ENCODE measurements at places on chromosomes 1 and 21.

DNA sequence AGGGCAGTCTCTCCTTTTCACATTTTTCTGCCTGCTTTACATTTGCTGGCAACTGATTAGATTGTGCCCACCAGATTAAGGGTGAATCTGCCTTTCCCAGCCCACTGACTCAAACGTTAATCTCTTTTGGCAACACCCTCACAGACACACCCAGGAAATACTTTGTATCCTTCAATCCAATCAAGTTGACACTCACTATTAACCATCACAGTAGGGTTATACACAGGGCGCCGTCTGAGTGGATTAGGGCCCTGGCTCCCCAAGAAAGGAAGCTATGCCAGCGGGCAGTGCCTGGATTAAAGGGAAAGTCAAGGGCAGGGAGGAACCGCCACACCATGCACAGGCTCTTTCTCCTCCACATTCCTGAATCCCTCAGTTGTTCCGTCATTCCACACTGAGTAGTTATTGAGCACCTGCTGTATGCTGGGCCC lies 56.2 kb downstream of the EVA1C start:
- peak; percentile 44 for DNase-seq

GRCh38 chr1:44405798-44406736 lies 1.0 kb downstream of the RNF220 start:
- no peak for DNase-seq

GRCh38 chr21:46087641-46088040 lies 10.3 kb upstream of the COL6A2 start:
- no peak for DNase-seq

GRCh38 chr1:64595871-64596515 lies 126.1 kb downstream of the CACHD1 start:
- DNase-seq = no peak

GRCh38 chr1:107966550-107966949 lies 1.6 kb upstream of the VAV3 start:
- DNase-seq = no peak

- no peak for DNase-seq
These were observed 7.3 kb downstream of the EDEM3 start for GRCh38 chr1:184747089-184747955.

DNA sequence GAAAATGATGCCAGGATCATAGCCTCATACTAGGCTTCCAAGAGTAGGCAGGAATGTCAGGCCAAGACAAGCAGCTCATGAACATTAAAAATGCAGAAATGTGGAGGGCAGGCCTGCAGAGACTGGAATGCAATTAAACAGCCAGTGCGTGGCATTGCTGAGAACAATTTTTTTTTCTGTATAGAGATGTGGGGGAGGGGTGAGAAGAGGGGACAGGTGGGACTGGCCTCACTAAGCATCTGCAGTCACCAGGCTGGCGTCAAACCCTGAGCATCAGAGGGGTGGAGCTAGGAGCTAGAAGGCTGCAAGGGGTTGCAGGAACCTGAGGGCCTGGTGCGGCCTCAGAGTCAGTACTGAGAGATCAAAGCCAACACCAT lies 114.1 kb downstream of the TNR start:
- no peak for DNase-seq

DNA sequence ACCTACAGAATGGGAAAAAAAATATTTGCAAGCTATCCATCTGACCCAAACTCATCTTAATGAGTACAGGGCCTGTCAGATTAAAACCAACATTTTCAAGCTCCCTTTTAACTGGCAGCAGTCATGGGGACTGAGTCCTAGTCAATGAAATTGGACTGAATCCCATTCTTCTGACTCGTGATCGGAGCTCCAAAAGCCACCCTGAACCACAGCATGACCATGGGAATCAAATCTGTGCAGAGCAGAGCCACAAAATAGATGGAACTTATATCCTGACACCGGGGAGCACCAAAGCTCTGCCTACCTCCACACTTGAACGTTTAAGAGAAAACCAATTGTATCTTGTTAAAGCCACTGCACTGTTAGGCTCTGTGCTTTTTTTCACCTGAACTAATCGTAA lies 5.0 kb upstream of the RWDD3 start:
- no peak for DNase-seq

DNA sequence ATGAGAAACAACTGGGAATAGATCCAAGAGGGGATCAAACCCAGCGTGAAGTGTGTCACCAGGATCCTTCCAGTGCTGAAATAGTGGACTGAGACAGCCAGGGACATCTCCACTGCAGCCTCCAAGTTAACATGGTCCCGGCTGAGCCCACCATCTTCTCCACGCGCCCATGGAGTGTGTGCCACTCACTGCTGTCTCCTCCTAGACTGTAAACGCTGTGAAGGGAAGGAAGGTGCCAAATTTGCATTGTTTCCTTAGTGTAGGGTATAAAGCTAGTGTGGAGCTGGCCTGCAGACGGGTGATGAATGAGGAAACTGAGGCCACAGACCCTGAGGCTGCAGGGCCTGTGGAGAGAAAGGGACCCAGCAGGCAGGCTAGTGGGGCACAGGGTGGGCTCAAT lies 183.6 kb downstream of the FOXD2 start:
- no peak for DNase-seq

- DNase-seq = no peak
These were observed 438.1 kb downstream of the PRDM2 start for GRCh38 chr1:14138135-14138506.

GRCh38 chr21:16913010-16913409 lies 599.8 kb upstream of the CXADR start:
- DNase-seq = no peak

DNA sequence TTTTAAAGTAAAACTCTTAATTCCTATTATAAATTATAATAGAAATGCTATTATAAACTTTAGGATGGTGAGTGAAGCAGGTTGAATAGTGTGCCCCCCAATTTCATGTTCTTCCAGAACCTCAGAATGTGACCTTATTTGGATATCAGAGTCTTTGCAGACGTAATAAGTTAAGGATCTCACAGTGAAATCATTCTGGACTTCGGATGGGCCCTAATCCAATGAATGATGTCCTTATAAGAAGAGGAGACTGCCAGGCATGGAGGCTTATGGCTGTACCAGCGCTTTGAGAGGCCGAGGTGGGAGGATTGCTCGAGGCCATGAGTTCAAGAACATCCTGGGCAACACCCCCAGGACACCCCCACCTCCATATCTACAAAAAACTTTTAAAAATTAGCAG lies 9.4 kb upstream of the MT1HL1 start:
- no peak for DNase-seq

DNA sequence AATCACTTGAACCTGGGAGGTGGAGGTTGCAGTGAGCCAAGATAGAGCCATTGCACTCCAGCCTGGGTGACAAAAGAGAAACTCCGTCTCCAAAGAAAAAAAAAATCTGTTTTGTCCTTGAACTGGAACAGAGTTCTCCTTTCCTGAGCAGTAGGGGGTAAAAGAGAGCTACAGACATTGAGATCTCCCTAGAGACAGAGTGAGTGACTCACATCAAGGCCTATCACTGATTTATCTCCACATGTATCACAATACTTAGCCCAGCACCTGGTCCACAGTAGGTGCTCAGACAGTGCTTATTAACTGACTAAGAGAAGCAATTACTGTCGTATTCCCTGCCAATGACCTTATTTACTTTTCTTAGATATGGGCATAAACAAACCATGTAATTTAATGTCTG lies 354.1 kb upstream of the C1orf87 start:
- DNase-seq = no peak

DNA sequence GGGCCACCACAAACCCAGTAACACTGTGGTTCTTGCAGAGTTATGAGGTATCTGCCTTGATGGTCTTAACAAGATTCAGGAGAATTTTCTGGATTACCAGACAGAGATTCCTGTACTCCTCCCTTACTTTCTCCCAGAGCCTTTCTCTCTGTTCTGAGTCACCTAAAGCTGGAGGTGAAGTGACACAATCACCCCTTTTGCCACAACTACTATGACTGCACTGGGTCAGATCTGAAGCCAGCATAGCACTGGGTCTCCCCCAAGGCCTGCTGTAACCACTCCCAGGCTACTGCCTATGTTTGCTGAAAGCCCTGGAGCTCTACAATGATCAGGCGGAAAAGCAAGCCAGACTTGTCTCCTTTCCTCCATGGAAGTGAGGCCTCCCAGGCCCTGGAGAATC lies 156.7 kb upstream of the NEGR1 start:
- no peak for DNase-seq

DNA sequence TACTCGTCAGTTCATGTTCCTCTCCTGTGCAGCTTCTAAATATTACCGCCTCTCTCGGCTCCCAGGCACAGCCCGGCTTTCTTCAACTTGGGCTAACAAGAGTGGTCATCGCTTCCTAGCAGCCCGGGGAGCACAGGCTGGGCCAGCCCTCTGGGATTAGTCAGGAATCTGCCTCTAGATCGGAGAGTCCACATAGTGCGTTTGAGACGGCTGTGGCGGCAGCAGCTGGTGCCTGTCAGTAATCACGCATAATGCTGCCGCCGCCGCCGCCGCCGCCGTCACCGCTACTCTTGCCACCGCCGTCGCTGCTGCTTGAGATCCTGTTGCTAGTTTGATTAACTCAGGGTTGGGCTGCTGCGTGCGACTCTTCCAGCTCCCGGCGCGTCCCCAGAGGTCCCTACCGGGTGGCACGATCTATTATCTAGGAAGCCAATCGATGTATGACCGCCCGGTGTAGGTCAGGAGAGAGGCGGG lies at the start of gene RXRG:
RXRG (minus strand) TSS at position 230 of the 474 bp plus-strand sequence. CDS start 233 bp downstream, outside the sequence.
- no peak for DNase-seq

DNA sequence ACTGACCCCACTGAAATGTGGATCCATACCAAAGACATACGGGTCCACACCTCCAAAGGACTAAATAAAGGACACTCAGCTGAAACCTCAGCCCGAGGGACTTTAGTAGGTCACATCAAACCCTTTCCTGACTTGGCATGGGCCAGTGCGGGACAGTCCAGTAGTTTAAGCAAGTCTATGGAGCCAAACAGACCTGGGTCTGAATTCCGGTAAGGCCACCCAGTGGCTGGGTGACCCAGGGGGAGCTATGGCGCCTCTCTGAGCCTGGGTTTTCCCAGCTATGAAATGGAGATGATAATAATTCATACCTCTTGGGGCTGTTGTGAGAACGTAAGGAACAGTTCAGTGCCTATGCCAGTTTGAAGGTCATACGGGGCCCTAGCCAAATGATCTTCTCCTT lies 36.2 kb upstream of the ZBTB40 start:
- no peak for DNase-seq

GRCh38 chr1:236687273-236687672 lies 974 bp downstream of the ACTN2 start:
- DNase-seq = no peak

DNA sequence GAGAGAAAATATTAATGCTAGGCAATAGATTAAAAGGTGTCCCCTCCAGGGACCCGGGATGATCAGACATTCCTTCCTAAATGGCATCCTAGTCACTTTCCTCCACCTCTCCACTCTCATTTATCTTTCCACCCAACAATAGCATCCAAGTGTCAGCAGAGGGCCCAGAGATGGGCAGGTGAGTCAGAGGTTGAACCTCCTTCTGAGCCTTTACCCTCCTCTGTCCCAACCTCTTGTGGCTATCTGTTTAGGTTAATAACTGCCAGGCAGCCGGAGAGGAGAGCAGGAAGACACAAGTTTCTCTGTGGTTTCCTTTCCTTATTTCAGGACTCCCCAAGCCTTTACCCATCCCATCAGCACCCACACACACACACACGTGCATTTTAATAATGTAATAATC lies 4.1 kb downstream of the GJA5 start:
- DNase-seq = no peak

- DNase-seq = no peak
These were observed 158.2 kb downstream of the PBX1 start for GRCh38 chr1:164716992-164717703.

DNA sequence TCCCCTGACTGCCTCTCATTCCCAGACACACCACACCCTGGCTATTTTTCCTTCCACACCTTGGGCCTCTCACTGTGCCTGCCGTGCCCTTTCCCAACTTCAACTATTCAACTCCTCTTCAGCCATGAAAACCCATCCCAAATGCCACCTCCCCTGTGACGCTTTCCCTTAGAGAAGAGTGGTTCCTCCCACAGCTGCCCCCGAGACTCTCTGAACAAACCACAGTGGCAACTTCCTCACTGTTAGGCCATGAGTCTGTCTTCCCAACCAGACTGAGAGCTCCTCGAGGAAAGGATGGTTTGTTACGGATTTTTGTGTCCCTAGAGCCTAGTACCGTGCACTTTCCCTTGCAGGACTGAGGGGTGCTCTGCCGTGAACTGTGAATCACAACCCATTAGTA lies 59.2 kb downstream of the LRRN2 start:
- DNase-seq = no peak

DNA sequence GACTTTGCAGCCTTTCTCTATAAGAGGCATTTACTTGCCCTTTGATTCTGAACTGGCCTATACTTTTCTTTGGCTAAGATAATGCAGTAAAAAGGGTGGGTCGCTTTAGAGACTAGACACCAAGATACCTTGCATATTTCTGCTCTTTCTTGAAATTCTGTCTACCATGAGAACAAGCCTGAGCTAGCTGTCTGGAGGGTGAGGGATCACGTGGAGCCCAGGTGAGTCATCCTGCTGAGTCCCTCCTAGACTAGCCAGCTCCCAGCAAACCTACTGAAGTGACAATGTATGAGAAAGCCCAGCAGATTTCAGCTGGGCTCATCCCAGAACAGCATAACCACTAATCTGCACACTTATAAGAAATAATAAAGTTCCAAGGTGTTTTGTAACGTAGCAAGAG lies 408.0 kb upstream of the KAZN start:
- no peak for DNase-seq

- DNase-seq = no peak
These were observed 766 bp downstream of the AGO4 start for GRCh38 chr1:35808450-35809113.

GRCh38 chr1:31013187-31013864 lies 52.2 kb downstream of the PUM1 start:
- no peak for DNase-seq

GRCh38 chr1:160664573-160665051 lies 17.8 kb upstream of the SLAMF1 start:
- no peak for DNase-seq

DNA sequence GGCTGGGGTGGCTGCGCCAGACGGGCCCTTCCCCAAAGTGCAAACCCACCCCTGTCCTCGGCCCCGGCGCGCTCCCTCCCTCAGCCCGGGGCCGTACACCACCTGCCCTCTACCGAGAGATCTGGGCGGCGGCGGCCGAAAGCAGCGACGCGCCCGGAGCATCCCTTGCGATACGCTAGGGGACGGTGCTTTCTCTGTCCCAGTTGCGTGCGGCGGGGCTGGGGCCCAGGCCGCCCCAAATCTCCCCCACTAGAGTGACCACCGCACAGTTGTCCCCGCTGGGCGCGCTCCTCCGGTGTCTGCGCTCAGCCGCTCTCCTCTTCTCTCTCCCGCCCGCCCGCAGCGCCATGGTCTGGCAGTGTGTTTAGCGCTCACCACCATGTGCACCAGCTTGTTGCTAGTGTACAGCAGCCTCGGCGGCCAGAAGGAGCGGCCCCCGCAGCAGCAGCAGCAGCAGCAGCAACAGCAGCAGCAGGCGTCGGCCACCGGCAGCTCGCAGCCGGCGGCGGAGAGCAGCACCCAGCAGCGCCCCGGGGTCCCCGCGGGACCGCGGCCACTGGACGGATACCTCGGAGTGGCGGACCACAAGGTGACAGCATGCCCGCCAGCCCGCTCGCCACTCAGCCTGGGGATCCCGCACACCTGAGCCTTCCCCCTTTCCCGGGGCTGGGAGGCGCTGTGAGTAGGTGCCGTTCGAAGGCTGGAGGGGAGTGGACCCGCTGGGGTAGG lies 1.0 kb downstream of the ST6GALNAC5 start:
- DNase-seq = peak; percentile 94

GRCh38 chr1:172837816-172838679 lies 179.1 kb downstream of the FASLG start:
- no peak for DNase-seq

- no peak for DNase-seq
These were observed 234.9 kb upstream of the VAMP3 start for GRCh38 chr1:7535934-7536878.

- DNase-seq = no peak
These were observed 71.4 kb upstream of the ARTN start for GRCh38 chr1:43861988-43862735.
